Mesendoderm (in vitro differentiated cells): ENCODE measurements at places on chromosomes 4 and X.

DNA sequence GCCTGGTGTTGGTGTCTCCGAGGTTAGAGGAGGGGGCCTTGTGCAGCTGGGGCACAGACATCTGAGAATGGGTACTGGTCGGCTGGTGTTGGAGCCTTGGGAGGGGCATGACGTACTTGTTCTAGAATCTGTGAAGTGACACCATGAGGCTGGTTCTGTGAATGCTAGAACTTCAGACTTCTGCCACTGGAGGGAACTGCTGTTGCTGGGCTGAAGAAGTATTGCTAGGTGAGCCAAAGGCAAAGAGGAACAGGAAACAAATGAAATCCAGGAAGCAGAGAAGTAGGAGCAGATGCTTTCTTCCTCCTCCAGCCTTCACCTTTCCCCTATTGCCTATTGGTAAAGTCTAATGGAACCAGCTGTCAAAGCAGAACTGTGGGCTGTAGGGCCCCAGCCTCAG is 120.9 kb upstream of the DDIT4L start:
- peak; percentile 82 for DNase-seq

DNA sequence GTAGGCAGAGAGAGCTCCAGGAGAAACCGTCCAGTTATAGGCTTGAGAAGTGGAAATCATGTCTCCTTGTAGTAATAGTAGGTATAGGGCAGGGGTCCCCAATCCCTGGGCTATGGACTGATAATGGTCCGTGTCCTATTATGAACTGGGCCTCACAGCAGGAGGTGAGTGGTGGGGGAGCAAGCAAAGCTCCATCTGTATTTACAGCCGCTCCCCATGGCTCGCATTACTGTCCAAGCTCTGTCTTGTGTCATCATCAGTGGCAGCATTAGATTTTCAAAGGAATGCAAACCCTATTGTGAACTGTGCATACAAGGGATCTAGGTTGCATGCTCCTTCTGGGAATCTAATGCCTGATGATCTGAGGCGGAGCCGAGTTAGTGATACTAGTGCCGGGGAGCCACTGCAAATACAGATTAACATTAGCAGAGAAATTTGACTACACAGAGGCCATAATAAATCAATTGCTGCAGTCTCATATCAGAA is 67.6 kb downstream of the MRPL1 start:
- DNase-seq = no peak

DNA sequence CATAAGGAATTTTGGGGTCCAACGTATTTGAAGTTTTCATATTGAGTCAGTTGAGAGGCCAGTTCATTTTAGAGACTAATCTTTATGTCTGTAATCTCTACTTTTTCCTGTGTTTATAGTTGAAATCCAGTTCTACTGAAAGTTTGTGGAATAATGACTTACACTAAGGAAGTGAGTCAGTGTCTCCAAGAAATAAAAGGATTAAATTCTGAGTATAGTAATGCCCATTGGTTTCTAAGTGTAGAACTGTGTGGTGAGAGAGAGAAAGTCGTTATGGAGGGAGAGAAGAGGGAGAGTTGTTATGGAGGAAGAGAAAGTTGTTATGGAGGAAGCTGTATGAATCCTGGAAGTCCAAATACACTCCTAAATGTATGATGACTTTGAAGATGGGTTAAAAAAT is 264.6 kb upstream of the HAND2 start:
- DNase-seq = no peak

DNA sequence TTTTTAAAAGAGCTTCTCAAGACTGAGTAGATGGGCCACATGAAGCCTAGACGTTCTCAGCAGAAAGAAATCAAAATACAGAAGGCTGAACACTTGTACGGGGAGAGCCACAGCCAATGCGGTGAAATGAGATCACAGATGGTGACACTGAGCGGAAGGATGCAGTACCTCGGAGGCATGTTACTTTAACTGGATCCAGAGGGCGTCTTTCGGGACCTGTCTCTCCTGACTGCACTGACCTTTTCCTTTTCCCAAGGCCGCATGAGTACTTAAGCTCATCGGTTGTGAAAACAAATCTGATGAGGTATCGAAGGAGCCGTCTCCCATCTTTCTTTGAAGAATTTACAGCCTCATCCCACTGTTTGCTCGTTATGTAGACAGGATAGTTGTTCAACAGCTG is 32.6 kb downstream of the BEND4 start:
- DNase-seq = peak; percentile 3

DNA sequence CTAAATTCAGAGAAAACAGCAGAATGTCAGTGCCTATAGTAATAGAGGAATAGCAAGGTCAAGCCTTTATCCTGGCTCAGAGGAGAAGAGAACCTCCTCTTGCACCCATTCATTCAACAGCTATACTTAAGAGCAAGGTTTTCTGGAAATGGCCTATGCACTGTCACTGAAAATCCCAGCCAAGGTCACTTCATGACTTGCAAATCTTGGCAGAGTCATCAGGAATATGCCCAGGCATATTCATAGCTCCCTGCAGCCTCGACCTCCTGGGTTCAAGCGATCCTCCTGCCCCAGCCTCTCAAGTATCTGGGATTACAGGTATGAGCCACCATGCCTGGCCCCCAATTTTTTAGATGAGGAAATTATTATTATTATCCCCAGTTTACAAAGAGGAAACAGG is 35.8 kb upstream of the NOCT start:
- no peak for DNase-seq

DNA sequence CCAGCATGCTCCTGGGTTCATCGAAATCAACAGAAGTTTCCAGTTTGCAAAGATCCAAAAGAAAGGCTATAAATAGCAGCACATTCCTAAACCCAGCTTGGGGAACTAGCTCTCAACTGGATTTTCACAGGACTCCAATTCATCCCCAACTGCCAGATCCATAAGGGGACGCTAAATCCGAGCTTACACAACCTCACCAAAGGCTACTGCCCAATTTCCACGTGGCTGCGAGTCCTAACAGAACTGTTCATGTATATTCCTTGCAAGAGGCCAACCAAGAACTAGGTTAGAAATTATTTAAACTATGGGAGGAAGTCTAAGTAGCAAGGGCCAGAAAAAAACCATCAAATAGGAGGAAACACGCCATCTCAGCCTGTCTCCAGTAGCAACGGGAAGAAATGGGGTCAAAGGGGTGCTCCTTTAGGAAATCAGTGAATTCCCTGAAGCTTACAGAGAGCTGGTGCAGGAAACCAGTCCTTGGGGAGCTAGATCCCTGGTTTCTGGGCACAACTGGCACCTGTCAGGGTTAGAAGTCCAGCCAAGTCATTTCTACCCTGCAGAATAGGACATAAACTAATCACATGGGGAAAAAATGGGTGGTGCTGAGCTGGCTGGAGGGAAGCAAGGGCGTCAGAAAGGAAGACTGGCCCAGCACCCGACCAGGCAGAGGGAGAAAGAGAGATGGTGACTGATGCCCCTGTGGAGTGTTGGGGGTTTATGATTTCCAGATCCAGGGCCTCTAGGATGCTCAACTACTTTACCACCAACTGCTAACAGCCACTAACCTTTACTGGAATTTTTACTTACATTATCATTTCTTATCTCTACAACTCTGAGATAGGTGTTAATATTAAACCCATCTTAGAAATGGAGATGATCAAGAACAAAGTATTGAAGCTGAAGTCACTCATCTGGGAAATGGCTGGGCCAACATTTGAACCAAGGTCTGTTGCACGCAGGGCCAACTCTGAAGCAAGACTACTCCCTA is 20.5 kb downstream of the RELL1 start:
- DNase-seq = no peak

- no peak for DNase-seq
Observed at GRCh38 chrX:627510-627981, 3.0 kb upstream of the SHOX start.

- no peak for DNase-seq
Observed at GRCh38 chr4:151540728-151541388, 131.9 kb downstream of the FHIP1A start.

- no peak for DNase-seq
Observed at GRCh38 chr4:110484029-110484428, 8.1 kb downstream of the ENPEP start.

- no peak for DNase-seq
Observed at GRCh38 chr4:149702414-149703293, 113.0 kb downstream of the IQCM start.

DNA sequence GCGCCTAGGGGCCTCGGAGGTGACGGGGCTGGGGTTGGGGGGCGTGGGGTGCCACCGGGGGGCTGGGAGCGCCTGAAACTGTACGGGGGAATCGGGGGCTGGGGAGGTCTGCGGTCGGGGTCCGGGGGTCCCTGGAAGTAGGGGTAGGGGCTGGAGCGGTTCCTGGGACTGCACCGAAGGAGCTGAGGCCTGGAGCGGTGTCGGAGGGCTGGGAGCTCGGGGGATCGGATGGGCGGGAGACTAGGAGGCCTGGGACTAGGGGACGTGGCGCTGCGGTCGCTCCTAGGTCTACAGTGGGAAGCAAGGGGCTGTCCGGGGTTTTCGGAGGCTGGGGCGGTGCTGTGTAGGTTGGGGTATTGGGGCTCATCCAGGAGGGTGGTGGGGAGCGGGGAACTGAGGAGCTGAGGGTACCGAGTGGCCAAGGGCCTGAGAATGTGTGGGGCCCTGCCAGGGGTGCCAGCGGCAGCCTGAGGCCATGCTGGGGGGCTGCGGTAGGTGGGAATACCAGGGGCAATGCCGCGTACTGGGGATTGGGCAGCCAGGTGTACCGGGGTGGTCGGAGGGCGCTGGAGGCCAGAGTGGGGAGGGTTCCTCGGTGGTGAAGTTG is 562 bp downstream of the AKAP17A start:
- DNase-seq = no peak

DNA sequence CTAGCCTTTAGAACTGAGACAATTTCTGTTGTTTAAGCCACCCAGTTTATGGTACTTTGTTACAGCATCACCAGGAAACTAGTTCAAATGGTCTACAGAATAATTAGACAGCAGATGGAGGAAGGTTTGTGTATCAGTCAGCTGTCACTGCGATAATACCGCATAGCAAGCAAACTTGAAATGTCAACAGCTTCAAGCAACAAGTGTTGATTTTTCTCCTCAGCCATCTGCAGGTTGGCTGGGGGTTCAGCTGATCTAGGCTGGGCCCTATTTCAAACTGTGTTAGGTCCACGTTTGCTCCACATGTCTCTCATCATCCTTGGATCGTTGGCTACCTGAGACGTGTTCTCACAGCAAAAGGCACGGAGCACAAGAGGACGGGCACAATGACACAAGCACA is 19.2 kb upstream of the PHEX start:
- DNase-seq = no peak

GRCh38 chr4:107999932-108000539 is 10.3 kb downstream of the HADH start:
- DNase-seq = no peak

GRCh38 chrX:36443007-36443406 is 523.5 kb downstream of the CFAP47 start:
- no peak for DNase-seq
